T-helper 1 cell (primary cell): ENCODE measurements at places on chromosomes 6 and 20.
A peak's percentile ranks its signal among the peaks of the same experiment; 100 is the strongest.

- DNase-seq = no peak
These were observed 130.7 kb upstream of the SSTR4 start for GRCh38 chr20:22904386-22904785.

DNA sequence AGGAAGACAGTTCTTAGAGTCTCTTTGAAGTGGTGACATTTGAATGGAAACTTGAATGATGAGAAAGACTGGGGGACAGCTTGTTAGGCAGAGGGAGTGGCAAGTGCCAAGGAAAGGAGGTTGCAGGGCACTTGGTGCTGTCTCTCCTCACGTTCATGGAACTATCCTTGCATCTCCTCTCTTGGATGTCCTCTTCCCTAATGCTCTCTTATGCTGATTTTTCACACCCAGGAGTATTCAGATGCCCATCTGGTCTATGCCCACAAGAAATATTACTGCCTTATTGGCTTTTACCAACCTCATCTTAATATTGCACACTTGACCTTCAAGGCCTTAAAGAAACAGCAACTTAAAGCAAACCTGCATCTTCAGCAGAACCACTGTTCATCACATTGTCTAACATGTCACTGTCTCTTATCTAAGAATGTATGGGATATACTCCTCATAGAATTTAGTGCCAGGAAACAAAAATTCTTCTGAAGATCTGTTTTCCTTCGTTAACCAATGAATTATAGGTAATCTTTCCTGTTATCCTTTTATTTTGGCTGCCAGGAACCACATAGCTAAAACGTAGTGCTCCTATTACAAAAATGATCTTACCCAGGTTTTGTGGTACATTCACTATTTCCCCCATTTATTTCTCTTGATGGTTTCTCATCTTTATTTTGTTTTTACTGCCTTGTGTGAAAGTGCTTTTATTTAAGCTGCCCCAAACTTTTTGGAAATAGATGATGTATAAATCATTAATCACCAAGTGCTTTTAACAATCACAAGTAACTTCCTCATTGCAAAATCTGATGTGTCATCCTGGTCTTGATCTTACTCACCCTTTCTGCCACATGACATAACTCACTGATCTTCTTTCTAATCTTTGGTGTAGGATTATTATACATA is 12.8 kb downstream of the RGS17 start:
- no peak for DNase-seq

GRCh38 chr6:156868385-156868784 is 91.2 kb downstream of the ARID1B start:
- DNase-seq = no peak

GRCh38 chr6:149560736-149561135 is 5.4 kb upstream of the GINM1 start:
- DNase-seq = no peak

DNA sequence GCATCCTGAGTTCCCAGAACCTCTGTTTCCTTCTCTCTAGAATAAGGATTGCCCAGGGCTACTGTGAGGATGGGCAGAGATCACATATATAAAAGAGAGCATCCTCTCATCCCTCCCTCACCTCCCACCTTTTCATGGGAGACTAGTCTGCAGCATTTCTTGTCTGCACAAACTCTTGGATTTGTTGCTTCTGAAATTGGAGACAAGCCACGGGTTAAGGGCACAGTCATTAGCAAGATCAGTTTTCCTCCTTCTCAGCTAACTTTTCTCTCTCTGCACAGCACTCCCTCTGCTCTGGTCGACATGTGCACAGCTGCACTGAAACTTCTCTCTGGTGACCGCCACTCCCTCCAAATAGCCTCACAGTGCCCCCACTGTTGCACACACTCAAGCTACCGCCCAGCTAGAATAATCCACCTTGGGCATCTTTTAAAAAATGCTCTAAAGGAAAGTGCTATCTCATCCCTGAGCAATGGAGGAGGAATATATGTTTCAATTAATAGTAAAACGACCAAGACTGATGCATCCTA is 50.9 kb upstream of the DUSP22 start:
- no peak for DNase-seq

GRCh38 chr6:34324738-34325444 is 67.6 kb downstream of the NUDT3 start:
- DNase-seq = no peak

- DNase-seq = no peak
These were observed 1120.1 kb upstream of the CITED2 start for GRCh38 chr6:140494321-140495108.

DNA sequence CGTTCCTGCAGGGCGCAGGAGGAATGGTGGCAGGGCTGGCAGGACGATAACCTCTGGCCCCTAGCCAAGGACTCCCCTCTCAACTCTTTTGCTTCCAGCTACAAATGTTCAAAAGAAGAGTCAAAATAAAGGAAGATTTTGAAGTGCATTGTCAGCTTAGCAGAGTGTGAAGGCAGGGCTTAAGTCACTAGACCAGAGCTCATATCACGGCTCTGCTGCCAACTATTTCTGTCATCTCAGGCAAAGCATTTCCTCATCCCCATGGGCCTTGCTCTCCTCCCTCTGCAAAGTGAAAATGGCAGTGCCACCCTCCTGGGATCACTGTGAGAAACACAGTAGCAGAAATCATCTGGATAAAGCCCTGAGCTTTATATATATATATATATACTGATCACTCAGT is 36.7 kb downstream of the CFAP61 start:
- DNase-seq = no peak

GRCh38 chr6:31210123-31210522 is 39.6 kb upstream of the POU5F1 start:
- no peak for DNase-seq

DNA sequence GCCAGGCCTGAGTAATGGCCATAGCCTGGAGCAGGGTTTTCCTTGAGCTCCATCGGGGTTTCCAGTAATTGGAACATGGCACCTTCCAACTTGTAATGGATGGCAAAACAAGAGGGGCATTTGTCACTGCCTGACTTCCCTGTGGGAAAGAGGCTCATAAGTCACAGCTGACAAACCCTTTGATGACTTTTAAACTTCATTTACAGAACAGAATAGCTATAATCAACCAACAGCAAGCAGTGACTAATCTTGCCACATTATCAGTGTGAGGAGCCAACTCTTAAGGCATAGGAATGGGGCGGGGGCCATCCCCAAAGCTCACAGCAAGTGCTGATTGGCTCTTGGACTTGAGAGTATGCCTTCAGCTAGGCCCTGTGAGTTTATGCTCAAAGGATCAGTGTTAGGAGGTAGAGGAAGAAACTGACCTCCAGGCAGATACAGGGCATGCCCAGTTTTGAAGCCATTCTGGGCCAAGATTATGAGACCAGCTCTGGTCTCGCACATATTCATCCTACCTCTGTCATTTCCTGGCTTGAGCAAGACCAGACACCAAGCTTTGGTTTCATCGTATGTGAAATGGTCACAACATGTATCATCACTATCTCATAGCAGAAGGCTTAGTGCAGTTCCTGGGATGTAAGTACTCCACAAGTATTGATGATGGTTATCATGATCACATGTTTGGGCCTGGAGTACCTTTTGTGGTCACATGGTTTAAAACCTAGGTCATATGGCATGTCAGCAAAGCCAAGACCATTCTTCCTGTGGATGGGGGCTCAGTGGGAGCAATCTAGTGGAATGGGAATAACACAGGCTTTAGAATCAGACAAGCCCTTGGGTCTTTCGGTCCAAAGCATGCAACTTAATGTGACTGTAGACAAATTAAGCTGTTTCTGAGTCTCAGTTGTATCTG is 49.2 kb downstream of the EIF2S2 start:
- no peak for DNase-seq

GRCh38 chr6:167750956-167751358 is 75.8 kb upstream of the AFDN start:
- no peak for DNase-seq

- no peak for DNase-seq
These were observed 8.9 kb downstream of the FITM2 start for GRCh38 chr20:44302026-44302669.

DNA sequence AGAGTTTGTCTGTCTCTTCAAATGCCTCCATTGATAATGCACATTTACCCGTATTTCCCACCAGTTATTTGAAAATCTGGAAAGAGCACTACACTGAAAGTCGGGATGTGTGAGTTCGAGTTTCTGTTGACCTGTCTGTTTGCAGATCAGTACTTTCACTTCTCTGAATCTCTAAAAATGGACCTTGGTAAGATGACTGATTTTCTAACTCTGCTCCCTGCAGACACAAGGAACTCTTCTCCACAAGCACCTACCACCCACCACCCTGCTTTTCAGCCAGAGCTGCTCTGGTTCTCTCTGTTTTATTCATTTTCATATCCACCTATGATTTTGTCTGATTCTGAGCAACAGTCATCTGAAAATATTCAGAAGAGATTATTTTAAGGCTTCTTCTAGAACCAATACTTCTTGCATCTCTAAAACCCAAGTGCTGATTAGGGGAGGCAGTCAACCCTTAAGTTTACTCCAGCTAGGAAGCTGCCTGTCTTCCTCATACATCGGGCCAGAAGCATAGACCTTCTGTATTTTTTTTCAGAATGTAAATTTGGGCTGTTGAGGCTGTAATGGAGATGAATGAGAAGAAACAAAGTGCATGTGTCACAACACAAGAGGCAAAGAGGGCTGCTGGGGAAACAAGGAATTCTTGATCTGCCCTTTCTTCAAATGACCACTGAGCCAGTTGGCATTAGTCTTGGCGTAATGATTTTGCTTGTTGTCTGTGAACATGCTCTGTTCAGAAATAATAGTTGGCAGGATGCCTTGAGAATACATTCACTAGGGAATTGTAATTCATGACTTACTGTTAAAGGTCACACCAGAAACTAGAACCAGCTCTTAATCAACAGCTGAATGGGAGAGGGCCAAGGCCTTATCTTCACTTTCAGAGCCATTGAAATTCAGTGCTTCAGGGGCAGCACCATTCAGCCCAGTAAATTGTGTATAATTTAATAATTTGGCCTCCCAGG is 85.4 kb upstream of the MYLIP start:
- no peak for DNase-seq

- no peak for DNase-seq
These were observed 828 bp downstream of the ASCC3 start for GRCh38 chr6:100880149-100880852.

- DNase-seq = peak; percentile 47
These were observed 512 bp downstream of the TAP1 start for GRCh38 chr6:32852844-32853540.

GRCh38 chr6:98957450-98957849 is 9.7 kb upstream of the FBXL4 start:
- DNase-seq = no peak

DNA sequence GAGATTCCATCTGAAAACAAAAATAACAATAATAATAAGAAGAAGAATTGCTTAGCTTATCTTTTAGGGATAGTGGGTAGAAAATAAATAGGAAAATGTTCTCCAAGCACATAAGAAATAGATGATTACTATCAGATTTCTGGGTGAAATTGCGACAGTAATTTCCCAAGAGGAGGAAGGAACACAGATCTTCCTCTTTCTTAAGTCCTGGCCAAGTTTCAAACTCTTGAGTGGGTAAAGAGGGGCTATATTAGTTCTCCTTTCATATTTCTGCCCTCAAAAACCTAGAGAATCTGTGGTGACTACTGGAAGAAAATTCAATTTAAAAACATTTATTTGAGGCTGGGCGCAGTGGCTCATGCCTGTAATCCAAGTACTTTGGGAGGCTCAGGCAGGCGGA is 63.7 kb downstream of the PHACTR2 start:
- DNase-seq = no peak

- DNase-seq = no peak
These were observed 9.9 kb downstream of the TBCC start for GRCh38 chr6:42735976-42736375.

DNA sequence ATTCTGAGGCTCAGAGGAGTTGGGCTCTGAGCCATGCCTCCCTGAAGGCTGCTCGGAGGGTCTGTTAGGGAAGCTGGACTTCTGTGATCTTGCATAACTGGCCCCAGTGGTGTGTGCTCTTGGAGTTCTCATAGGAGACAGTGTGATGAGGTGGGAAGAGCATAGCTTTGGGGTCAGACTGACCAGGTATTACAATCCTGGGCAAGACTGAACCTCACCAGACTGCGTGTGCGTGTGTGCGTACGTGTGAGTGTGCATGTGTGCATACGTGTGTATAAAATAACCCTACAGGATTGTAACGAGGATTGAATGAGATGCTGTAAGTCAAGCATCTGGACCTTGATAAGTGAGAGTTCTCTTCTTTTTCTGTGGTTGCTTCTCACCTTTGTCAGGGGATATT is 10.0 kb downstream of the BPIFB2 start:
- DNase-seq = no peak

DNA sequence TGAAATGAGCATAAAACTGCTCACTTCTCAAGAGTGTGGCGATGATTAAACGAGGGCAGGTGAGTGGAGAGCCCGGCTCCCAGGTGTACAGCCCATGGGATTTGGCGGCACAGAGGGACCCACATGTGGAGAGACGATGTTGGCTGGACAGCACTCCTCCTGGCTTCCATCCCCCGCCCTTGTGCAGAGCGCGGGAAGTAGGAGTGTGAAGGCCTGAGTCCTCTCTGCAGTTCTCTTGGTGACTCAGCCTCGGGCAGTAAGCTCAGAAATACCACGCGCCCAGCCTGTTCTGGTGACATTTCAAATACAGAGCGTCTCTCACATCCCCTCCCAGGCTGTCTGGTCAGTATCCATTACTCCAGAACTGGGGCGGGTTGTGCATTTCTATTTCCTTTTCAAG is 94.2 kb upstream of the SRSF6 start:
- DNase-seq = no peak

- no peak for DNase-seq
These were observed 11.7 kb downstream of the C20orf96 start for GRCh38 chr20:278607-279571.

DNA sequence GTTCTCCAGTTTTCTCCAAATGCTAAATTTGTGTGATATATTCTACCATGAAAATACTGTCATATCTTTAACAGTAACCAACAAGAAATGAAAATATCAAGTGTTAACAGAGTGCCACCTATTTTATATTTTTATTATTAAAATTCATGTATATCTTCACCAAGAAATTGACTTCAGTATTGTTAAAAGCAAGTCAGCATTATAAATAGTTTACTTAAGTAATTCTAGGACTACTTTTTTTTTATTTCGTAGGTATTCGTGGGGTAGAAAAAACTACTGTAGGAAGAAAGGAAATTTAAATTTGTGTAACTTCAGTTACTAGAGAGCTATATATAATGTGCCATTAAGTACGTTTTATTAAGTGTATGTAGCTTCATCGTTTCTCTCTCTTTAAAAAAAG is 6.3 kb upstream of the MAN1A1 start:
- no peak for DNase-seq

- no peak for DNase-seq
These were observed 14.9 kb upstream of the DDO start for GRCh38 chr6:110430236-110430635.

DNA sequence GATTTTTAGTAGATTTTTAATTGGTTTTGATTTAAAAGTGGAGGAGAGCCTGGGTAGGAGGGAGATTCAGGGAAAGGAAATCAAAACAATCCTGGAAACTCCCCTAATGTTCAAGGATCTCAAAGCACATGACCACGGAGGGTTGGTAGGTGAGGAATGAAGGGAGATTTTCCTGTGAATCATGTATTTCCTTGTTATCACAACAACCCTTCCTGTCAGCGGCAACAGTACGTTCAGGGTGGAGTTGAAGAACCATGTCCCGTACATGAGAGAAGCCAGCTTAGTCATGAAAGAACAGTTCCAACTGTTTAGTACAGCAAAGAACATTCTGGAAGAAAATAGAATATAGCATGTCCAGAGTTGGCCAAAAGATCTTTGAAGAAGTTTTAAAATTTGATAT is 79.4 kb upstream of the SCAF8 start:
- DNase-seq = no peak
